Lower lobe of right lung (tissue), 2 donors: ENCODE measurements at places on chromosomes 4 and X. TPM values are rescaled to one million over a fixed set of nuclear protein-coding genes. Genes with fewer than 3 reads are reported as not detected.

GRCh38 chr4:123256901-123257300, 139.7 kb upstream of the SPRY1 start:
- H3K4me3 ChIP-seq: no peak overlapping the region
- H3K27ac ChIP-seq: no peak overlapping the region
- DNase-seq: no peak
- no peaks in the 10 kb centered on the region for H3K27me3 ChIP-seq

DNA sequence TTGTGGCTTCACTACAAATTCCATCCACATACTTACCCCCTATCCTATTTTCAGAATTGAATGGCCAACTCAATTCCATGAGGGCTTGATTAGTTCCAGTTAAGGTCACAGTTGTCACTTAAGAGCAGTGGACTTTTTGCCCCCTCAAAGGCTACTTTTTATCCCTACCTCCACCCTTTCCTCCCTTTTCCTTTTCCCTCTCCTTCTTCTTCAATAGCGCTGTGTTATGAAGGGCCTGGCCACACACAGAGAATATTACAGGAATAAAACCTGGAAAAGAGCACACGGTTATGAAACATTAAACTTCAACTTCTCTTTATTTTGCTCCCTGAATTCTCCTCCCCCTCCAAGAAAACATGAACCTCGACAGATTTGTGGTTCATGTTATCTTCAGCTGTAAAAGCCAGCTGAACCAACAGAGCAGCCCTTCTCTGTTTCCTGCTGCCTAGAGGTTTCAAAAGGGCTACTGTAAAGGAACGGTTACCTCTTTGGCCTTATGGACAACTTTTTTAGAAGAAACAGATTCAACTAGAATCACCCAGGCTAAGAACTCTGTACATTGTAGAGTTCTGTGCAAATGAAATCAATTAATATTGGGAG, 87.0 kb upstream of the RPL34 start:
- no peak overlapping the region for H3K4me3 ChIP-seq
- H3K36me3 ChIP-seq: no peaks in the 10 kb centered on the region
- no peak overlapping the region for H3K27ac ChIP-seq
- peaks cover 16% of the 10 kb centered on the region for H3K4me1 ChIP-seq

DNA sequence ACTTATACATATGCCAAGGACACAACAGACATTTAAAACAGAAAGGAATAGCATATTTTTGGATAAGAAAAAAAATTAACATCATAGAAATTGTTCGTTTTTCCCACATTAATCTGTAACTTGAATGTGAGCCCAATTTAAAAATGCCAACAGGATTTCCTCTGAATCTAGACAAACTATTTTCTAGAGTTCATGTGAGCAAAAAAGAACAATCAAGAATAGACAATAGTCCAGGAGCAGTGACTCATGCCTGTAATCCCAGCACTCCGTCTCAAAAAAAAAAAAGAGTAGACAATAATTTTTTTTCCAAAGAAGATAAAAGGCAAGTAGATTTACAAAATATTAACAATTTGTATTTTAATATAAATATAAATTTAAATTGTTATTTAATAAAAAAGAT, 73.7 kb upstream of the DUSP21 start:
- H3K27me3 ChIP-seq: no peaks in the 10 kb centered on the region
- no peaks in the 10 kb centered on the region for H3K4me1 ChIP-seq
- H3K27ac ChIP-seq: no peak overlapping the region
- H3K36me3 ChIP-seq: no peaks in the 10 kb centered on the region

DNA sequence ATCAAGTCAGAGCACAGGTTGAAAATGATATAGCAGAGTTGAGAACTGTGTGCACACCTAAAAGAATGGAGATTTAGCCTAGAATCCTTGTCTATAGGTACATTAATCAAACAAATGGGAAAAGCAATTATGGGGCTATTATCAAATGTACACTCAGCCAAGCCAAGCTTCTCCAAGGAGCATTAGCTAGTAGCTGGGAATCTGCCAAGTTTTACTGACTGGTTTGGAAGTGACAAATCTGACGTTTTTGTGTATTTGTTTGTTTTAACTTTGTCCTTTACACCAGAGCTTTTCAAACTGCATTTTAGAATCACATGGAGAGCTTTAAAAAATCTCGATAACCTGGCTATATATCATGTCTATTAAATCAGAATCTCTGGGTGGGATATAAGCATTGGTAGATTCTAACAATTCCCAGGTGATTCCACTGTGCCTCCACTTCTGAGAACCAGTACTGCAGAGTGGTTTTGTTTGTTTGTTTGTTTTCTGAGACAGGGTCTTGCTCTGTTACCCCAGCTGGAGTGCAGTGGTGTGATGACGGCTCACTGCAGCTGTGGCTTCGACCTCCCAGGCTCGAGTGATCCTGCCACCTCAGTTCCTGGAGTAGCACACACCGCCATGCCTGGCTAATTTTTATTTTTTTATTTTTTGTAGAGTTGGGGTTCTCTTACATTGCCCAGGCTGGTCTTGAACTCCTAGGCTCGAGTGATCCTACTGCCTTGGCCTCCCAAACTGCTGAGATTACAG, 279.8 kb downstream of the UNC5C start:
- no peaks in the 10 kb centered on the region for H3K4me1 ChIP-seq
- DNase-seq: no peak
- no peaks in the 10 kb centered on the region for H3K36me3 ChIP-seq

DNA sequence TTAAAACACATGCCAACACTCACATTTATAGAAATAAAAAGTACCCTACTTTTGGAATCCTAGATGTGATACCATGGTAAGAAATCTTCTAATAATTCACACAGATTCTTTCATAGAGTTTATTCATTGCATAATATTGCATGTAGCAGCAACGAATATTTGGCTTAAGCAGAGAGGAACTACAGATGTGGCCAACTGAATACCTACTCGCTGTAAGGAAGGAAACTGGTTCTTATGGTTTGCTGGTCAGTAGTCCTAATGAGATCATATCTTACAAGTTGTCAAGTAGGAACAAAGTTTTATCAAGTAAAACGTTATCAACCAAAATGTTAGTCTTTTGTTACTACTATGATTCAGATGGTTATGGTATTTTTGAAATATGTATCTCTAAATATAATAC, 996.1 kb downstream of the PDHA2 start:
- no peak overlapping the region for H3K27ac ChIP-seq
- H3K36me3 ChIP-seq: no peaks in the 10 kb centered on the region
- no peak for DNase-seq
- H3K27me3 ChIP-seq: no peaks in the 10 kb centered on the region
- no peaks in the 10 kb centered on the region for H3K4me1 ChIP-seq

GRCh38 chr4:100977274-100977673, 370.1 kb downstream of the PPP3CA start:
- H3K4me3 ChIP-seq: no peak overlapping the region
- H3K27ac ChIP-seq: no peak overlapping the region
- no peaks in the 10 kb centered on the region for H3K4me1 ChIP-seq
- H3K27me3 ChIP-seq: no peaks in the 10 kb centered on the region

- peak; percentile 53 for DNase-seq
- H3K4me3 ChIP-seq: peak overlapping the region; percentile 54
- H3K36me3 ChIP-seq: no peaks in the 10 kb centered on the region
- no peaks in the 10 kb centered on the region for H3K4me1 ChIP-seq
Measured at GRCh38 chrX:151973851-151974335, 583 bp downstream of the GABRE start.

- no peaks in the 10 kb centered on the region for H3K4me1 ChIP-seq
- no peaks in the 10 kb centered on the region for H3K27me3 ChIP-seq
- H3K4me3 ChIP-seq: no peak overlapping the region
- no peaks in the 10 kb centered on the region for H3K36me3 ChIP-seq
- DNase-seq: no peak
Measured at GRCh38 chrX:111257733-111258132, 12.6 kb downstream of the CAPN6 start.

The DAPP1 gene
- total RNA-seq: 15.1 TPM

The HSFX2 gene
- total RNA-seq: not detected

The ZFP92 gene
- 4.5 TPM for total RNA-seq

The PGAM4 gene
- not detected for total RNA-seq

The KIT gene
- total RNA-seq: 28.5 TPM

The IQCM gene
- total RNA-seq: not detected
